ENCODE measurements at places on chromosomes 12 and 14.

- DNase-seq = no peak
These were observed 29.5 kb upstream of the FAM177A1 start for GRCh38 chr14:35016568-35016967.

DNA sequence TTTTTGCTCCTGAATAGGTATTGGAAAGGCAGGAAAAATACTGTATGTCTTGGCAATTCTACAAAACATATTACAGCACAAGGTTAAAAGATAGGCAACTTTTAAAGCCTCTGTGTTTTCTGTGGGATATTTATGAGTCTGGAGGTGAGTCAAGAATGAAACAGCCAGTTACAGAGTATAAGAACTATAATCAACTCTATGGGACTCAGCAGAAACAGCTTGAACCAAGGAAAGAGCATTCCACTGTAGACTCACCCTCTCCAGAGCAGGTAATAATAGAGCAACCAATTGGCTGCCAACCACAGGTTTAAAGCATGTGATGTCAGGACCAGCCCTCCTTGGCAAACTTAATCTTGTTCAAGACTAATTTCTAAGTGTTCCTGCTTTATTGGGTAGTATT is 100.5 kb upstream of the MDM1 start:
- DNase-seq = no peak

GRCh38 chr12:122927756-122928403 is 32.0 kb upstream of the VPS37B start:
- no peak for DNase-seq

DNA sequence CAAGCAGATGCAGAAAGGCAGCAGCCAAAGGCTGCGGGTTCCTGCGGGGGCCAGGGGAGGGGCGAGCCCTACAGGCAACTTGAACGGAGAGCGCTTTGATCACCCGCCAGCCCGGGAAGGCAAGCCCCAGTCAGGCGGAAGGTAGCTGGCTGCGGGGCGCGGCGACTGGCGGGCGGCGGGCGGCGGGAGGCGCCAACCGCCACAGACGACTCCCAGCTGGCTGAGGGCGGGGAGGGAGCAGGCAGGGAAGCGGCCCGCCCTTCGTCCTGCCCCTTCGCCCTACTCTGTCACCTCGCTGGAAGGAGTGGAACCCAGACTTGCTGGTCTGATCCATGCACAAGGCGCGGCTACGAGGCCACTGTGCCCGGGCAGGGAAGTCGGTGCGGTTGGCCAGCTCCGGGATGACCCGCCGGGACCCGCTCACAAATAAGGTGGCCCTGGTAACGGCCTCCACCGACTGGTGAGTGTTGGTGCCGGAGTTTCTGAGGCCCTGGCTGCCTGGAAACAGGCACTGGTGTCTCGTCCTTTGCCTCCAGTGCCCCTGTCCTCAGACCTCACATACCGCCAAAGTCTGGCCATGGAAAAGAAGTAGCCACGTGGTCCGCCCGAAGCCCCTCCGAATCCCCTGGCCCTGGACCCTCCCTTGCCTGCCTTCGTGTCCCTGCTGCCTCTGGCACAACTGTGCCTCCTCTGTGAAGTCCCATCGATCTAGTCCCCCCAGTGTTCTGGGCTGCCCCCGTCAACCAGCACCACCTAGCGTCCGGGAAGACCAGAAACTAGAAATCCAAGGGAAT is 15.4 kb upstream of the CARMIL3 start:
- DNase-seq = peak; percentile 37

GRCh38 chr12:91432089-91432488 is 249.5 kb upstream of the DCN start:
- DNase-seq = no peak

DNA sequence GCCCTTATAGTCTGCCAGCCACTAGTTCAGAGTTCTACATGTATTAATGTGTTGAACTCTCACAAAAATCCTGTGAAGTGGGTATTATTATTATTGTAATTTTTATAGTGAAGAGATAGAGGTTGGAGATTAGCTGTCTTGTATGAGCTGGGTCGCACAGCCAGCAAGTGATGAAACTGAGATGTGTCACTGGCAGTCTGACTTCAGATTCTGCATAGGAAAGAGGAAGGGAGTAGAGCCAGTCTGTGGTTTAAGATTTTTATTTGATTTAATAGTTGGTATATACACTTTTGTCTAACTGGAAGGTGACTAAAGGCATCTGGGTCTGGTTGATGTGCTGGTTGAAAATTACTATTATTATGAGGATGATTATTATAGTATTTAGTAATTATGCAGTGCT is 5.8 kb upstream of the FRS2 start:
- no peak for DNase-seq

GRCh38 chr12:133215724-133216123 is 20.0 kb downstream of the ANHX start:
- DNase-seq = no peak

DNA sequence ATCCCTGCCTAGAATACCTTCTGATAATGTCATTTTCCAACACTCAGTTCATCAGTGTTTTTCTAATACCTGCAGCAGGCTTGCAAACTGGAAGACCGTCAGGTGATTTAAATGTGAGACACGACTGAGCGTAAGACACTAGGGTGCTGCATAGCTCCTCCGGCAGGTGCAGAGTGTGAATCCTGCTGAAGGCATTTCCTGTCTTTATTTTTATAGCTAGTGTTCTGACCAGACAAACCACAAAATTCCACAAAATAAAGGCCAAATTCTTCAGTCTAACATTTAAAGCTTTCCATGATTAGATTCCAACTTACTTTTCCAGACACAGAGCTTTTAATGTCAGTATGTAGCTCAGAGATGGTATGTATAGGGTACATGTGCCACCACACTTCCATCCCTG is 70.7 kb downstream of the BBS10 start:
- no peak for DNase-seq

DNA sequence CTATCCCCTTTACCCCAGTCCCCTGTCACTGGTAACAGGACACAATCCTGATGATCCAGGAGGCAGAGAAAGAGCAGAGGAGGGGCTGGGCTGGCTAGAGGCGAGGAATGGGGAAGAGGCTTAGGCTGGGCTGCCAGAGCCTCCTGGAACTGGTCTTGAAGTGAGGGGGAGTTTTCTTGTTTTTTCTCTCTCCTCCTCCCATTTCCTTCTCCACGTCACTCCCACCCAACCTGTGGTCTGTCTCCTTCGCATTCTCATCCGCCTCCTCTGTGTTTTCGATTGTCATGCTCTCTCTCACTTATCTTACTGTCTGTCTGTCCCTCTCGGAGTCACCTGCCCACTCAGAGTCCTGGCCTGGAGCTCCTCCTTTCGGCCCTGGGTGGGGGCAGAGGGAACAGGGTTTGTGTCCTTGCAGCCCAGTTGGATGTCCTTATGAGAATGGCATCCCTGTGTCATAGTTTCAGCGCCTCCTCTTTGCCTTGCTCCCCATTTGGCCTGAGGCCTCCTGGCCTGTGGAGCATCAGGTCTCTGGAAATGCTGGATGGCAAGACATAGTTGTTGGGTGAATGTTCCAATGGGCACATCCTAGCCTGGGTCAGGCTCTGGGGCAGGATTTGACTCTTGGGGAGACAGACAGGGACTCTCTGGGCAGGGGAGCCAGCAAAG is 3.4 kb upstream of the KRT80 start:
- no peak for DNase-seq

DNA sequence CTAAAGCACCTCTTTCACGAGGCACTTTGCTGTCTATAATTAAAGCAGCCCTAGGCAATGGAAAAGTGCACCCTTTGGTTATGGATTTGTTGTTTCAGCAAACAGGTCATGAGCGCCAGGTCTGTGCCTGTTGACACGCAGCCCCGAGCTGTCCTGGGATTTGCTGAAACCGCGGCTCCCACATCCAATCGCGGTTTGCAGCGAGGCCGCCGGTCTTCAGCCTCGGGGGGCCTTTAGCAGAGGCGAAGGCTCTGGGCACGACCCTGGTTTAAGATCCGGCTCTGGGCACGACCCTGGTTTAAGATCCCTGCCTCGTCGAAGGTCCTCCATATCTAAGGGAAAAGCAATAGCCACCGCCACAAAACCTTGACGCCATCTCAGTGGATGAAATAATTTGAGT is 79.2 kb downstream of the GLT1D1 start:
- no peak for DNase-seq

DNA sequence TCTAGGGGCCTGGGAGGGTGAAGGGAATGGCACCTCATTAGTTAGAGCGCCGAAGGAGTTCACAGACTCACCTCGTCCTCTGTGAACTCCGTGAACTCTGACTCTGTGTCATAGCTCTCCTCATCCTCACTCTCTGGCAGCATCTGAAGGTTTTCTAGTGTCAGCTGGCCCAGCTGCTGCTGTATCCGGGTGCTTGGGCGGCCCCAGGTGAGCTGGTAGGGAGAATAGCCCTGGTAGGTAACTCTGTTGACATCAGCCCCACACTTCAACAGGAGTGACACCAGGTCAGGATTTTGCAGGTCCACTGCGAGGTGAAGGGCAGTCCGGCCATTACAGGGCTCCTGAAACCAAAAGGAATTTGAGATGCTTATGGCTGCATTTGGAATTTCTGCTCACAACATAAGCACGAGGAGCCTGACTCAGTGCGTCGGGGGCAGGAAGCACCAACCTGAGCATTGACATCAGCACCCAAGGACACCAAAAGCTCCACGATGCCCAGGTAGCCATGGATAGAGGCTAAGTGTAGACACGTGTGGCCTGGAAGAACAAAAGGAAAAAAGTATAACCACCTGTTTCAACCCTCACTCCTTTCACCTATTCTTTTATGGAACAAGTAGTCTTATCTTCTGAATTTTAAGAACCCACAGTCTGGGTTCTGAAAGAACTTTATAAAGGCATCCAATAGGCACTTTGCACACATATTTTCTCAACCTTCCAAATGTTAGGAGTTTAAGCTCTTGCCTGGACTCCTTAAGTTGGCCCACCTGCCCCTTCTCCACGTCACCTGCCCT is 2.0 kb downstream of the NFKBIA start:
- DNase-seq = no peak

GRCh38 chr12:13304924-13305323 is 108.4 kb downstream of the EMP1 start:
- DNase-seq = no peak

DNA sequence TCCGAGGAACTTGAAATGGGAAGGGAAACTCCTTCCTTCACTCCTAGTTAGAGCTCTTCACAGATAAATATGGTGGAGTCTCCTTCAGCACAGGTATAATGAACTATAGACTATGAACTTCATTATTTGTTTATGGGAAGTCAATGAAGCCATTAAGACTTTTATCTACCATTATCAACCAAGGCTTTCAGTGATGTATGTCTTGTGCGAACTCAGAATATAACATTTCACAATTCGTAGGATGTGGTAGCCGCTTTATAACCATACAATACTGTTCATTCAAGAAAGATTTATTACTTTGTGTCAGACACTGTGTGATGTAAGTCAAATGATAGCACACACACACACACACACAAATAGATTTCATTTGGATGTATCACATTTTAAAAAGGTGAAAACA is 24.8 kb upstream of the ETNK1 start:
- DNase-seq = no peak

GRCh38 chr12:79897617-79898016 is 37.3 kb downstream of the PPP1R12A start:
- no peak for DNase-seq

- no peak for DNase-seq
These were observed 87.7 kb downstream of the GLT1D1 start for GRCh38 chr12:128940974-128941373.

DNA sequence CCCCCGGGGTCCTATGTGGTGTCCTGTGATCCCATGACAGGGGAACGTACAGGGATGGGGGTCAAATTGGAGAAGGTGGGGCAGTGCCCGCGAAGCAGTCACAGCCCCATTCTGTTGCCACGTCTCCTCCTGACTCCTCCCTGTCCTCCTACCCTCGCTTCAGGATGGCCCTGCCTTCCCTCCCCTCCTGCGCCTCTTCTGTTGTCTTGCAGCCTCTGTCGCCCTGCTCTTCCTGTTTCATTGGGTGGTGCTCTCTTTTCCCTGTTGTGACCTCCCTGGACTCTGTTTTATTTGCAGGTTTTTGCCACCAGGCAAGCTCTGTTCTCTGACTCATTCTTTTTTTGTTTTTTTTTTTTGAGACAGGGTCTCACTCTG is 18.7 kb downstream of the CABP1 start:
- DNase-seq = no peak

GRCh38 chr12:120598674-120599463 is 17.7 kb upstream of the POP5 start:
- no peak for DNase-seq

- DNase-seq = no peak
These were observed 213.1 kb upstream of the DCN start for GRCh38 chr12:91395628-91396135.

- DNase-seq = no peak
These were observed 593 bp downstream of the PIP4P1 start for GRCh38 chr14:20460458-20461224.

DNA sequence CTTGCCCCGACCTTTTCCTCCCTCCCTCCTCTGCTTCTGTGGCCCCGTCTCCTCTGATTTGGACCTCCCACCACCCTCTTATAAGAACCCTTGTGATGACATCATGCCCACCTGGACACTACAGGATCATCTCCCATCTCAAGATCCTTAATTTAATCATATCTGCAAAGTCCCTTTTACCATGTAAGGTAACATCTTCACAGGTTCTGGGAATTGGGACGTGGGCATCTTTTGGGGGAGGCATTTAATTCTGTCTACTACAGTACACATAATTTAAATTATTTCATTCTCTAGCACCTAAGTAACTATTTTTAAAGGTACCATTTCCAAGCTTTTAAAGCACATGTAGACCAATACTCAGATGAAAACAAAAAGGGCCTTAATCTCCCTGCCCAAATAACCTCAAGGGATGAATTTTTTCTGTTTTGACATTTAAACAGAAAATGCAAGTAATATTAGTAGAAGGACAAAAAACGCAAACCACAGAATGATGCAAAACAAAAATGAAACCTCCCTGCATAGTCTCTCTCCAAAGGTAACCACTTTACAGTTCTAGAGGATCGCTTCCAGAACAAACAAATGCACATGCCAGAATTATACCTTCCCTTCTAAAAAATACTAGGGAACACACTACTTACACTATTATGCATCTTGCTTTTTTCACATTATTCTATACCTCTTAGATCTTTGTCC is 222.1 kb downstream of the AACS start:
- no peak for DNase-seq

DNA sequence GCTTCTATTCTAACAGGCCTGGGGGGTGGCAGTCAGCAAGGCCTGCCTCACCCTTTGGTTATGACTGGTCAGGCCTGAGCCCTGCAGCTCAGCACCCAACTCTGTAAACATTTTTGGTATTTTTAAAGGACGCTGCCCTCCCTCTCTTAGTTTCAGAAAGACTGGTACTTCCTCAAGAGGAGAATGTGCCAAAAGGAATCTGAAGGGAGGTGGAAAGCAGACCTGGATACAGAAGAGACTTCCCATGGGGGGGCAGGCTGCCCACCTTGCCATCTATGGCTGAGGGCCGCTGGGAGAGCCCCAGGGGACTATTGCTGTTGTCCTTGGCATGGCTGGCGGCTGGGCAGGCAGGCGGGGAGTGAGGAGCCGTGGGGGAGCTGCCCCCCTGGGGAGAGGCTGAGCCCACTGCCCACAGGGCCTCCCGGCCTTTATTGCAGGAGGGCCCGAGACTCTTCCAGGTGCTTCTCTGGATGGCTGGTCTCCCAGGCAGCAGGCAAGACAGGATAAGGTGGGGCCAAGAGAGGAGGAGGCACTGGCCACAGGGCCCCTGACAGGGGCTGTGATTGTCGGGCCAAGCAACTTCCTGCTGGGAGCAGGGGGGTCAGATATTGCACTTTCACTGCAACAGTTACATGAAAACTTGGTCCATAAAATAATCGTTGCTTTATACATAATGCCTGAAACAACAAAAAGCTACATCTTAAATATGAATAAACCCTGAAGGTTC is 3.5 kb downstream of the ARL6IP4 start:
- DNase-seq = no peak

GRCh38 chr12:120470150-120470784 is 719 bp upstream of the SRSF9 start:
- no peak for DNase-seq
